Urothelium cell line (cell line): ENCODE measurements at places on chromosomes 7 and 10.

DNA sequence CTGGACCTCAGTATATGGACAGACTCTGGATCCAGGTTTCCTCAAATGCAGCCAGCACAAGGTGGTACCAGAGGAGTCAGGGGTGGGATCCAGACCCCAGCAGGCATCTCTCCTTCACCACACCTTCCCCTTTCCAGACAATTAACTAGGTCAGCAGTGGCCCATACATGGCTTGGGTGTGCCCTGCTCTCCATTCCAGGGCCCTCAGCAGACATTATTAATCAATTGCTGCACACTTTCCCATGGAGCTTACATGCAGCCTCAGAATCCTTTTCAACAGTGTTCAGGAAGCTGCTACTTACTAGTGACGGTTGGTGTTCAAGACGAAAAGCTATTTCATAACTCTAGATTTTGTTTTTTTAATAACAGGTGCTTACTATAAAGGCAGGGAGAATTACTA is 6.0 kb downstream of the COL13A1 start:
- DNase-seq: peak; percentile 71

- DNase-seq: peak; percentile 94
These were observed 254.1 kb downstream of the TNS3 start for GRCh38 chr7:47327698-47328391.

GRCh38 chr7:151013733-151014497 is 10.4 kb downstream of the ATG9B start:
- DNase-seq: no peak

DNA sequence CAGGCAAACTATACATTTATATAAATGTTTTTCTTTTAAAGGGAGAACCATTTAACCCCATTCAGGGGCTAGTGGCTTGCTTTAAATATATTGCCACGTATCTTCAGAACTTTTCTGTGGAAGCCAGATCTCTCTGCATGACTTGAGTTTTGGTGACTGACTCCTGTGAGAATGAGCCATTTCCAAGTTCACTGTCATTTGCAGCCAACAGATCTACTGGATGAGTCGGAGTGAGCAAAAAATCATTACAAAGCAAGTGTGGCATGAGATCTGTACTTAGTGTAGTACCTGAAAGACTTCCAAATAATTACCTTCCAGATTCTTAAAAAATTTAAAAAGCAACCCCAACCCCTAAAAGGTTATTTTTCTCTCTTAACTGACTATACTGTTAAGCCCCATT is 45.6 kb downstream of the PDSS1 start:
- no peak for DNase-seq

- DNase-seq: peak; percentile 40
These were observed 29.5 kb upstream of the LEP start for GRCh38 chr7:128211626-128212025.

- DNase-seq: no peak
These were observed 3.8 kb upstream of the ADAMTS14 start for GRCh38 chr10:70668454-70668970.

- DNase-seq: peak; percentile 14
These were observed 103.7 kb upstream of the CTBP2 start for GRCh38 chr10:125264091-125264490.

GRCh38 chr7:832167-832967 is at the start of gene SUN1:
SUN1 (plus strand) TSS chr7:832476; CDS start chr7:832525, 49 bp downstream.
- DNase-seq: peak; percentile 81

- peak; percentile 46 for DNase-seq
These were observed 335.1 kb downstream of the GATA3 start for GRCh38 chr10:8389630-8390029.

GRCh38 chr7:2079332-2080059 is 153.2 kb downstream of the MAD1L1 start:
- no peak for DNase-seq

- DNase-seq: no peak
These were observed 2.6 kb downstream of the GRIFIN start for GRCh38 chr7:2473496-2474180.

GRCh38 chr7:66339141-66339540 is 134.0 kb downstream of the TPST1 start:
- DNase-seq: no peak

DNA sequence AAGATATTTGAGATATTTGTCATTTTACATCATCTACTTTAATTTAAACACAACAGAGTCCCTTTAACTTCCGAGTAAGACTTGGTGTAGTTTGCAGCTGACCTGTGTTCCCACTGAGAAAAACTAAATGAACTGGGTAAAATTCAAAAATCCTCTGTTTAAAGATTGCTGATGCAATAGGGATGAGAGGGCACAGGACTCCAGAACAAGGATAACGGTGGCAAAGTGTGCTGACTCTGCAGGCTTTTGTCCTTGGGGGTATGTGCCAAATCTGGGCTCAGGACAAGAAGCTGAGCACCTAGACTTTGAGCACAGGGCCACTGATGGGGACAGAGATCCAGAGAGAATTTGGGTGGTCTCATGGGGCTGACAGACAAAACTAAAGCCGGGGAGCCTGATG is 156.8 kb downstream of the CCDC71L start:
- DNase-seq: no peak

DNA sequence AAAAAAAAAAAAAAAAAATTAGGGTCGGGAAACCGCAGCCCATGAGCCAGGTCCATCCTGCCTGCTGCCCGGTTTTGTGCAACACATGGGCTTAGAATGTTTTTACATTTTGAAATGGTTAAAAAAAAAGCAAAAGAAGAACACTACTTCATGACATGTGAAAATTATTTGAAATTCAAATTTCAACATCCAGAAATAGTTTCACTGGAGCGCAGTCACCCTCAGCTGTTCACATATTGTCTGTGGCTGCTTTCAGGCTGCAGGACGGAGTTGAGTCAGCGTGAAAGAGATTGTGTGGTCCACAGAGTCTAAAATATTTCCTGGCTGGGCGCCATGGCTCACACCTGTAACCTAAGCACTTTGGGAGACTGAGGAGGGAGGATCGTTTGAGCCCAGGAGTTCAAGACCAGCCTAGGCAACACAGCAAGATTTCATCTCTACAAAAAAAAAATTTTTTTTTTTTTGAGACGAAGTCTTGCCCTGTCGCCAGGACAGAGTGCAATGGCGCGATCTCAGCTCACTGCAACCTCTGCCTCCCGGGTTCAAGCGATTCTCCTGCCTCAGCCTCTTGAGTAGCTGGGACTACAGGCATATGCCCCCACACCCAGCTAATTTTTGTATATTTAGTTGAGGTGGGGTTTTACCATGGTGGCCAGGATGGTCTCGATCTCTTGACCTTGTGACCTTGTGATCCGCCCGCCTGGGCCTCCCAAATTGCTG is 63.9 kb upstream of the ECHDC3 start:
- peak; percentile 80 for DNase-seq

DNA sequence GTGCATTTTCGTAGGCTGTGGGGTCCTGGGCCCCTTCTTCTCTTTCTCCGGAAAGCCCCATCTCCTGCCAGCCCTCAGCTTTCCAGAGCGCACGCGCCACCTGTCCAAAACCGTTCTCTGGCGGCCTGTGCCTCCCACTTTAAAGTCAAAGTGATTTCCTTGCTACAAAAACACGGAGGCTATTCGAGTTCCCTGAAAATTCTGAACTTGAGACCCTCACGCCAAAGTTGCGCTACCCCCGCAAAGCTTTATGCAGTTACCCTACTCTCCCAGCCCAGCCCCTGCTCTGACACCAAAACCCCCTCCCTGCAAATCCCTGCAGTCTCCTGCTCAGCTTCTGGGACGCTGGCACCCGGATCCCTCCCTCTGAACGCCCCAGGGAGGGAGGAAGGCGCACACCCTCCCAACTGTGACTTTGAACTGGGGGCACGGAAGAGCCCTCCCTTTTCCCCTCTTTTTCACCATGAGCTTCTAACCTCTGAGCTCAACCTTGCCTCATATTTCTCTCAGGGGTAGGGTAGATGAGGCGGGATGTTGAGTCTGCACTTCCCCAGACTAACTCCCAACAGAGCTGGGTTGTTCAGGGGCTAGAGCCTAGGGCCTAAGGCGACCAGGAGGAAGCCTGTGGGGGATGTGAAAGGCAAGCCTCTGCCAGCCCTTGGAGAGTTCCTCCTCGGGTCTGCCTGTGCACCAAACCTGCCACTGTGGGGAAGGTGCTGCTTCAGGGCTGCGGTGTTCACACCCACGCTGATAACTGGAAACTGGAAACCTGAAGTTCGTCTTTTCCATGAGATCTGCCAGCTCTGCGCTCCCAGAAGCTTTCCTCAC is 2.7 kb upstream of the PAX4 start:
- no peak for DNase-seq

DNA sequence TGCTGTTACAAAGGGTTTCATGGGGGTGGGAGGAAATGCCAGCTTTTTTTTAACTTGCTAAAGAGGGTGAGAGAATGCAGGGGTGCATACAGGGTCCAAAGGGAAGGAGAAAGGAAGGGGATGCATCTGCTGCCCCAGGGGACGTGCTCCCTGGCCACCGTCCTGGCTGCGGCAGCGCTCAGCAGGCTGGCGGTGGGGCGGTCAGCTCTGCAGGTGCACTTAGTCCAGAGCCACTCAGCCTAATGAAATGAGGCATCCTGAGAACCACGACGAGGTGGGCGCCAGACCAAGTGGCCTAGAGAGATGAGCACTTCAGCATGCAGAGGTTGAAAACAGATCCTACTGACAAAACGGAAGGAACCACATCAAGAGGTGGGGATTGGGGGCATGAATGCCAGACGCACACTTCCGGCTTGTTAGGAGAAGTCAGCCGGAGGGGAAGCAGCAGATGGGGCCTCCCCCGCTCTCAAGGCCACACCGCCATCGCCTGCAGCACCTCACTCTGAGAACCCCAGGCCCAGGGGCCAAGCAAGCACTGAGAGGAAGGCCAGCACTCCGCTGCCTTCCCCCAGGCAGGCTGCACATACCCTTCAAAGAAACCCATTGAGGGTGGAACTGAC is 94.5 kb downstream of the MAD1L1 start:
- DNase-seq: no peak

DNA sequence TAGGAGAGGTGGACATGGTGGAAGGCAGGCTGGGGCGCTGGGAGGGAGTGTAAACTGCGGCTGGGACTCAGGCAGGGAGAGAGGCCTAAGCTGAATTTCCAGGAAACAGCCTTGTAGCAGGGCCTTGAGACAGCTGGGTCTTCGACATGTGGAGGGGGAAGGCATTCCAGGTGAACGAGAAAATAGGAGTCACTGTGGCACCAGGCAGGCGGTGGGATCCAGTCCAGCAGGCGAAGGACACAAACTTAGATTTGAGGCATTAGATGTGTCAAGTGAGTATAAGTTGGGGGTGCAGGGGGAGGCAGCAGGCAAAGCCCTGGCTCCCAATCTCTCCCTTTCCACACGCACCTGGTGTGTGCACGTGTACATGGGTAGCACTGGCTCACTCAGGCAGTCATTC is 105.3 kb downstream of the PTPN20 start:
- DNase-seq: no peak

DNA sequence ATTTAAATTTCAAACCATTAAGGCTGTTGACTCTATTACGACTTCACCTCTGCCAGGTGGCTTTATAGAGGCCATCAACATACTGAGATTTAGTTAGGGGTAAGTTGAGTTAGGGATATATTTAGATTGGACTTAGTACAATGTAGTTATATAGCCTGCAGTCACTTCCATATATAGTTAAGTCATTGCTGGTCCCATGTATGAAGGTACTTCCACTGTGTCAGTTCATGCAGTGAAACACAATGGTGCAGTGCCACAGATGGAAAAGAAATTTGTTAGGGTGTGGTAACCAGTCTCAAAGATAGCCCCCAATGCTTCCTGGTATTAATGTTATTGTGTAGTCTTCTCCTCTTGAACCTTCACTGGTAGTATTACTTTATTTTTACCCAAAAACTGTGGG is 12.6 kb upstream of the TSPAN13 start:
- no peak for DNase-seq

DNA sequence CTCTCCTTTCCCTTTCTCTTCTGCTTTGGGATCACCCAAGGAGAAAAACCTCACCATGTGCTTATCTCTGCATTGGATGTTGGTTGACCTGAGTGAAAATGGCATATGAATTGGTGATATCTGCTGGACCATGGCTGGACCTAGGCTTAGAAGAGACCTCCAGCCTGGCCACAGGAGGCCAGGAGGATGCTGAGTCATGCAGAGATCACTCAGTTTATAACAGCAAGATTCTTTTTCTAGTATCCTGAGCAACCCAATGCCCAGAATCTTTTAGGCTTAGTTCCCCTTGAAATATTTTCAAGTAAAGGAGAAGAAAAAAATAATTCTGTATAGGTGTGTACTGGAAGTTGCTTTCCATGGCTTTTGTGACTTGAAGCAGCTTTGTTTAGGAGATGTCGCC is 236.3 kb downstream of the KLF6 start:
- DNase-seq: no peak

- no peak for DNase-seq
These were observed 257.1 kb downstream of the CDK14 start for GRCh38 chr7:90853205-90853604.

DNA sequence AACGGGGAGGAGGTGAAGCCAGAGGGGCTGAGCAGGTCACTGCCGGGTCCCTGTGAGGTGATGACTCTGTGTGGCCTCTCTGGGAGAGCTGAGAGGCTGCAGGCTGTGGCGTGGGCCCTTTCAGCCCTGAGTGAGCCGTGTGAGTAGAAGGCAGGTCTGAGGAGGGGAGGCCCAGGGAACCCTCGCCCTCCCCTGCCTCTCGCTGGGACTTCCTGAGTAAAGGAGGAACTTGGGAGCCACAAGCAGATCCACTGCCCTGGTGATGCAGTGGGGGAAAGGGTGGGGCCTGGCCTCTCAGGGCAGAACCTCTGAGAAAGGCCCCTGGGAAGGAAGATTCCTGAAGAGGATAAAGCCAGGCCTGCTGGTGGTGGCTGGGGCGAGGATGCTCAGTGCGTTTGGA is 22.8 kb downstream of the EEPD1 start:
- DNase-seq: no peak

- no peak for DNase-seq
These were observed 46.2 kb upstream of the COMTD1 start for GRCh38 chr10:75281974-75282373.

DNA sequence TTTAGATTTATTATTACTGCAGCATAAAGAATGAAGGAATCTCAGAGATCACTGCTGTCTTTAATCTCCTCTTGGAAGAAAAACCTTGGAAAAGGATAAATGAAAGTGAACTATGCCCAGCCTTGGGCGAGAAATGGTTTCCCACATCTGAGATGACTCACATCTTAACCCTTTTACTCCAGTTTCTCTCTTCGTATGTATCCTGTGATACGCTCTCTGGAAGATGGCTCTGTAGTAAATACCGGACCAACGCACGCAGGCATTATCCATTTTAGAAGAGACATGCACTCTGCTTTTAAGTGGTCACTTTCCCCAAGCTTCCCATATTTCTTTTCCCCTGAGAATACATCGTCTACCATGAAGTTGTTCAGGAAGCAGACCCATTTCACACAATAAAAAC is 207.3 kb upstream of the BMPER start:
- DNase-seq: no peak

GRCh38 chr10:19862811-19863515 is 46.7 kb downstream of the PLXDC2 start:
- no peak for DNase-seq

DNA sequence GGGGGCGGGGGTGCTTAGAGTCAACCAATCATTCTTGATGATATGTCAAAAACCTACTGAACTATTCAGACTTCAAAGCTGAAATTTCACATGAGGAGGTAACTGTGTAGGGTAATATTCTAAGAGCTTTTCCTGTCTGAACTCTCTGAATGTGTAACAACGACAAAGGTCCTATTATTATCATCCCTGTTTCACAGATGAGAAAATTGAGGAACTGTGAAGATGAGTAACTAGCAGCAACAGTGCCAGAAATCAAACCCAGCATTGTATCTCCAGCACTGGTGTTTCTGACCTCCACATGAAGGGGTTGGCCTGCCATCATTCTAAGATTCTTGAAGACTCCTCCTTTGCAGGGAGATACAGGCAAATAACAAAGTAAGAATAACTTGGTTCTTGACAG is 294.7 kb upstream of the AOAH start:
- DNase-seq: no peak
